CD4-positive, alpha-beta T cell treated with Interleukin-6 for 4 hours (primary cell): ENCODE measurements at places on chromosomes 7 and 10.

GRCh38 chr7:67678419-67678818, 681.8 kb downstream of the TYW1 start:
- no peak for DNase-seq

DNA sequence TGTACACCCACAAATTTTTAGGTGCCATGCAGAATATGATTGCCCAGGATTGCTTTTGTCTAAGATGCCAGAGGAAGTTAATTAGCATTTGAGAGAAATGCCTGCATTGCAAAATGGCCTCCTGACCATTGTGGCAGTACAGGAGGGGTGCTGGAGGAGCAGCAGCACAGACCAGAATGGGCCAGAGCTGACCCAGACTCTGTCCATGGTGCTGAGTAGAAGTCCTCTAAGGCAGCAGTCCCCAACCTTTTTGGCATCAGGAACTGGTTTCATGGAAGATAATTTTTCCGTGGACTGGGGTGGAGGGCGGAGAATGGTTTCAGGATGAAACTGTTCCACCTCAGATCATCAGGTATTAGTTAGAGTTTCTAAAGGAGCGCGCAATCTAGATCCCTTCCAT, 217.8 kb upstream of the AGK start:
- no peak for DNase-seq

DNA sequence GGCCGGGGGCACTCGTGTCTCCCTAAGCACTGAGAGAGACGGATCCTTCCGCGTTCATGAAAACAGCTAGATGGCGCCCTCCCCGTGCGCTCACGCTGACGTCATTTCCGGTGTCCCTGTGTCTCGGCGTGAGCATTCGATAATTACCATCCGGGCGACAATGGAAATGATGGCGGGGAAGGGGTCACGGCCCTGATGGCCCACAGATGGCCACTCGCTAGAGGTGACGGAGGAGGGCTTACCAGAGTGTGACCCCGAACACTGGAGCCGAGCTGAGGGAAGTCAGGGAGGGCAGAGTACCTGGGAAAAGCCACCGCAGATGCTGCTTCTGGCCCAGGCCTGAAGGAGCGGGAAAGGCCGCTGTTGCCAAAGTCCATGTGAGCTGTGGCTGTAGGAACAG, 222.9 kb downstream of the TCERG1L start:
- DNase-seq, result no peak

GRCh38 chr7:28570970-28571288, 158.6 kb downstream of the CREB5 start:
- DNase-seq, result no peak

DNA sequence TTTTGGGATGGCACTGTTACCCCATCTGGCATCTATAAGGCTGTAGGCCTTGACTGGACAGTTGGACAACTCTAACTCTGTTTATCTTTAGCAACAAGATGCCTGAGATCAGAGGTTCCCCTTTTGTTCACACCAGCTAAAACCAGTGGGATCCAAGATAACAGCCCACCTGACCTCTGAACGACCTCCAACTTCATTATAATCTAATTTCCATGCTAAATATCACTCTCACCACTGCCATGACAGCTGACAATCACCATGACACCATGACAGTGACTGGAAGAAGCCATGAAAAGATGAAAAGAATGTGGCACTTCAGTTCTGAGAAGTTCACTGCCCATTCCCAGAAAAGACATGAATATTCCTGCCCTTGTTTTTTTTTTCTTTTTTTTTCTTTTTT, 281.4 kb upstream of the TAC1 start:
- no peak for DNase-seq

DNA sequence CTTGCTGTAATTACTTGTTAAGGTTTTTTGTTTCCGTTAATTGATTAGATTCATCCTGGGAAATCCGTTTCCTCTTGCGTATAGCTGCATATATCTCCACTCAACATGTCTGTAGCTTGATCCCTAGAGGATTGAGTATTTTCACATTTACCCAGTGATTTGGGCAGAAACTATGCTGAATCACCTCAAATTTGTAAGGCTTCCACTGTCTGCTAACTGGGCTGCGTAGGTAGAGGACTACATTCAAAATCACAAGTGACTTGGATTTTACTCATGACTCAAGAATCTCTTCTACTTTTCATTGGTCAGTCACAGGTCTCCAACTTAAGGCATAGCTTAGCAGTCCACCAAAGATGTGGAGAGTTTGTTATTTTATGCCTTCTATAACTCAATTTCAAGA, 141.8 kb downstream of the POLR1F start:
- no peak for DNase-seq

DNA sequence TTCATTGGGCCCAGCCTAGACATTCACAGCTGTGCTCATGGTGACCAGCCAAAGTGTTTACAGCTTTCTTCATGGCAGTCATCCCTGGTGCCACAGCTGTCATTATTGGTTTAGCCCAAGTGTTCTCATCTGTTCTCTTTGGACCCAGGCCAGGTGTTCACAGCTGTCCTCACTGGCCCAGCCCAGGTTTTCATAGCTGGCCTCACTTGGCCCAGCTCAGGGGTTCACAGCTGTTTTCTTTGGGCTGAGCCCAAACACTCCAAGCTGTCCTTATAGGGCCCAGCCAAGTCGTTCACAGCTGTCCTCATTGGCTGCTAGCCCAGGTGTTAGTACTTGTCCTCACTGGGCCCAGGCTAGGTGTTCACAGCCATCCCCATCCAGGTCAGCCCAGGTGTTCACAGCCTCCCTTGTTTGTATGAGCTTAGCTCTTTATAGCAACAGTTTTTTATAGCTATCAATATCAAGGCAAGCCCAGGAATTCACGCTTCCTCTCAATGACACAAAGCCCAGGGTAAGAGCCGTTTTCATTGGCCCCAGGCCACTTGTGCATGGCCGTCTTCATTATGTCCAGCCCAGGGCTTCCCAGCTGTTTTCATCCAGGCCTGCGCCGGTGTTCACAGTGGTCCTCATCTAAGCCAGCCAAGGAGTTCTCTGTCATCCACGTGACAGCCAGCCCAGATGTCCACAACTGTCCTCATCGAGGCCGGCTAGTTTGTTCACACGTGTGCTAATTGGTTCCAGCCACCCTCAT, 11.6 kb downstream of the FRG2B start:
- DNase-seq, result no peak

DNA sequence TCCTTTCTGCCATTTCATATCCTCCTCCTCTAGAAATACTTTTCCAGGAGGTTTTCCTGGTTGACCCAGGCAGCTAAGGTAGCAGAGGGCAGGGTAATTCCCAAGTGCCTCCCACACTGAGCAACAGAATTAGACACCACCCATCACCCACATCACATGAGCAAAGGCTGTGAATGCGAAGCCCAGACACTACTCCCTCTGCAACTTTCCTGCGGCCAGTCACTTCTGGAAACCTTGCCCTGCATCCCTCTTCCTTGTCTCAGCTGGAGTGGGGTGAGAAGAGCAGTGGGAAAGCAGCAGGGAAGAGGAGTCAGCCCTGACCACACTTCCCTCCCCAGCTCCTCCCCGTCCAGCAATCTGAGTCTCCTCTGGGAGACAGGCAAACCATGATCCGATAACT, 15.2 kb downstream of the TMEM176B start:
- no peak for DNase-seq

DNA sequence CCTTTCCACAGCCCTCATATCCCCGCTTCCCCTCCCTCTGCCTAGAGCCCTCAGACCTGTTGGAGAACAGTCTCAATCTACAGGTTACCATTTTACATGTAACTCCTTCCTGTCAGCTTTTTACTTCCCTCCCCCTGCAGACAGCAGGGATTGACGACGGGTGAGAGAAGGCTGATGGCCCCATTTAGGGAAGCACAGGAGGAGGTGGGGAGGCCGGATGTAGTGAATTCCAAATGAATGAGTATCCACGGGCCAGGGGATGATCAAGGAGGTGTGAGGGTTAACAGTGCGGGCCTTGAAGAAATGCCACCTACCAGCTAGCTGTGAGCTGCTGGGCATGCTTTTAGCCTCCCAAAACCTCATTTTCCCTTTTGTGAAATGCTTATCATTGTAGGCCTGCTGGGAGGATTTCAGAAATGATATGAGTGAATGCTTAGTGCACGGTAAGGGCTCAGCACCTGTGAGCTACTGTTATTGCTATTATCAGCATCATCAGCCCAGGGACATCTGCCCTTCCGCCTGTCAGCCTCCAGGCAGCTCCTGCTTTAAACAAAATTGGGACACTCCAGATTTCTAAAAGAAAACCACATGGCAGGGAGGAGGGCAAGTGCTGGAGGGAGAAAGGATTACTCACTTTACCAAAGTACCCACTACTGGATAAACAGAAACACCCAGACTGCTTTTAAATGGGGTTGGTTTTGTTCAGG, 6.5 kb upstream of the NANOS1 start:
- DNase-seq, result no peak

GRCh38 chr10:12511651-12512050, 162.3 kb downstream of the CAMK1D start:
- DNase-seq, result no peak
